B cell (primary cell): ENCODE measurements at places on chromosomes 1 and 21. TPM values are rescaled to one million over a fixed set of nuclear protein-coding genes. Genes with fewer than 3 reads are reported as not detected.

Gene CD48
- polyA plus RNA-seq, result 422 and 428 TPM in 2 replicates

Gene CHI3L2
- 30.3 and 31.5 TPM in 2 replicates for polyA plus RNA-seq

Gene BCL2L15
- polyA plus RNA-seq, result 0.63 and 1.1 TPM in 2 replicates

Gene MCOLN2
- 8.1 and 23.9 TPM in 2 replicates for polyA plus RNA-seq

Gene CFHR2
- not detected in 2 replicates for polyA plus RNA-seq

Gene LDLRAD1
- polyA plus RNA-seq, result not detected in 2 replicates
